ENCODE measurements at places on chromosomes 2 and 18.

DNA sequence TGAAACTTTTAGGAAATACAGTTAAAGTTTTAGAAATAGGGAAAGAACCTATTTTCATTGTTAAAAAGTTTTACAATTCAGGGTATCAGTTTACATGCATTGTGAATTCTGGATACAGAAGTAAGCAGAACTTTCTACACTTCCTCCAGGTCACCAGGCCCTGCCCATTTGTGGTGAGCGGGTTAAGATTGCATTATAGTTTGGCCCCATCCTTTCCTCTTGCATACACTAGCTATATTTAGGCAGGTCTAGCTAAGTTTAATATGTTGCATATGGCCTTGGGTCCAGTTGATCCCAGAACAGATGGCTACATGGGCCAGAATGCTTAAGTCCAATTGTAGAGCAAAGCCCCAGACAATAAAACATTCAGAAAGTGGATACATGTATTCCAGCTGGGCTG is 4.8 kb downstream of the VWA3B start:
- DNase-seq = peak; percentile 61

- no peak for DNase-seq
Measured at GRCh38 chr18:63142594-63143225, 176.9 kb downstream of the BCL2 start.

DNA sequence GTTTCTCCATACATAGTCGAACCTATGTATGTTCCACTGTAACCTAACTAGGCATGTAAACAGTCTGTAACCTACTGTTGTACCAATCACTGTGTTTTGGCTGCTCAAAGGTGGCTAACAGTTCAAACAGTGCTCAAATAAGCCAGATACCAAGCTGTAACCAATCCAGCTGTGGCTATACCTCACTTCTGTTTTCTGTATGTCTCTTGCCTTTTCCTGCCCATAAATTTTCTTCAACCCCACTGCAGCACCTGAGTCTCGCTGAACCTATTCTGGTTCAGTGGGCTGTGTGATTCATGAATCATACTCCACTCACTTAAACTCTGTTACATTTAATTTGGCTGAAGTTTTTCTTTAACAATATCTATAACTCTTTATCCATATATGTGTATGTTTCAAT is 340.7 kb downstream of the LPIN1 start:
- DNase-seq = no peak

GRCh38 chr2:174054926-174055325 is 89.8 kb upstream of the SP3 start:
- DNase-seq = peak; percentile 63

- DNase-seq = no peak
Measured at GRCh38 chr2:24932715-24933114, 12.7 kb upstream of the ADCY3 start.

GRCh38 chr2:168056242-168056787 is 191.1 kb downstream of the STK39 start:
- no peak for DNase-seq

DNA sequence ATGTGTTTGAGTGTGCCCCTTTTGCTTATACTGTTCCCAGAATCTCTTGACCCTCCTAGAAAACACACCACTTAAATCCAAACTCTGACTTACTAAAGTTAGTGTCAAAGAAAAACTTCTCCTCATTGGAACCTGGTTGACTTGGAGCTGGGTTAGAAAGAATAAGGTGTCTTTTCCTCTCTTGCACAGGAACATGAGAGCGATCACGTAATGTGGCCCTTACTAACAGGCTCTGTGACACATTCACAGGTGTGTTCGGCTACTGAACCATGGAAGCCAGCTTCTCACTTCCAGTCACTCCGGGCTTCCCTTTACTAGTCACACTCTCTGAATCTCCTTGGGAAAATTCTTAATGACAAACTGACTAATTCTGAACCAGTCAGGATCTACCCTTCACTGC is 5.4 kb upstream of the POU3F3 start:
- DNase-seq = no peak

- peak; percentile 97 for DNase-seq
Measured at GRCh38 chr2:152573168-152573567, 144.1 kb downstream of the PRPF40A start.

GRCh38 chr2:79660557-79660956 is 147.7 kb downstream of the CTNNA2 start:
- no peak for DNase-seq

GRCh38 chr18:48864876-48865275 is 85.9 kb downstream of the SMAD7 start:
- DNase-seq = no peak

DNA sequence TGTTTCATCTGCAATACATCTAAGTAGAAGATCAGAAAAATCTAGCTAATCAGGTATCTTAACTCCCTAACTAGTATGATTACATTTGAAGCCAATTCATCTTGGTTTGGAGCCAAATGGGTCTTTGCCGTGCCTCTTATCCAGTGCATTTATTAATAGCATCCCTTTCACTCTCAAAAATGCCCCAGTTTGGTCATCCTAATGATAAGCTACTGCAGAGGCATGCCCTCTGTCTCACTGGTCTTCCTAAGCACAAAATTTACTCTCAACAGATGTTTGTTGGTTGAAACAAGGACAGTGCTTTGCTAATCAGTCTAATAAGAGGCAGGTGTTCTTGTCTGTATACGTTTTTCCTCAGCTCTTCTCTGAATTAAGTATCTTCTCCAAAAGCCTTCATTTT is 403.2 kb downstream of the RAD51AP2 start:
- no peak for DNase-seq

DNA sequence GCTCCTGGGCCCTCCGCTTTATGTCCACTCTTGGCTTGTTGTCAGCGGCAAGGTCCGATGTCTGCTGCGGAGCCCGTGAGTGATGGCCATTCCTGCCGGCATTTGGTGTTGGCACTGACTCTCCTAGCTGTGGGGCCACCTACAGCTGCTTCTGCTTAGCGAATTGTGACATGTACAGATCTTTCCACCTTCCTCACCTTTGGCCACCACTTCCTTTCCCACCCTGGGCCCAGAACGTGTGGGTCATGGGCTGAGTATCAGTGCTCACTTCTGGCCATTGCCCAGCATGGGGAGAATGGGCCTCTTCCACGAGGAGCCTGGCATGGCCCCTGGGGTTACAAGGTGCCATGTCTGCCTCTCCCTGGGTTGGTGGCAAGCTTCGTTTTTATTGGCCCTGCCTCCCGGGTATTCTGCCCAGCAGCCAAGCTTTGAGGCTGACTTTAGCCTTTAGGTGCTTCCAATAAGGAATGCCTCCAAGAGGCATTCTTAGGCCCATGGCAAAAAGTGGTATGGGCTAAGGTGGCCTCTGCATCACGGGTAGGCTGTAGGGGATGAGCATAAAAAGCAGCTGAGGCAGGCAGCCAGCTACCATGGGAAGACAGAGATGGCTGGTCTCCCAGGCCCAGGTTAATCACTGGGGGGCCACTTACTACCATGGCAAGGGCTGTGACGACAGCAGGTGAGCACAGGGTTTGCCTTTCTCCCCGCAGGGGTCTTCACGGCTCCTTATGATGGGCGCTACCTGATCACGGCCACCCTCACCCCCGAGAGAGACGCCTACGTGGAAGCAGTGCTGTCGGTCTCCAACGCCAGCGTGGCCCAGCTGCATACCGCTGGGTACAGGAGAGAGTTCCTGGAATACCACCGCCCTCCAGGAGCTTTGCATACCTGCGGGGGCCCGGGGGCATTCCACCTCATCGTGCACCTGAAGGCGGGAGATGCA is 65.8 kb downstream of the EMILIN2 start:
- no peak for DNase-seq

DNA sequence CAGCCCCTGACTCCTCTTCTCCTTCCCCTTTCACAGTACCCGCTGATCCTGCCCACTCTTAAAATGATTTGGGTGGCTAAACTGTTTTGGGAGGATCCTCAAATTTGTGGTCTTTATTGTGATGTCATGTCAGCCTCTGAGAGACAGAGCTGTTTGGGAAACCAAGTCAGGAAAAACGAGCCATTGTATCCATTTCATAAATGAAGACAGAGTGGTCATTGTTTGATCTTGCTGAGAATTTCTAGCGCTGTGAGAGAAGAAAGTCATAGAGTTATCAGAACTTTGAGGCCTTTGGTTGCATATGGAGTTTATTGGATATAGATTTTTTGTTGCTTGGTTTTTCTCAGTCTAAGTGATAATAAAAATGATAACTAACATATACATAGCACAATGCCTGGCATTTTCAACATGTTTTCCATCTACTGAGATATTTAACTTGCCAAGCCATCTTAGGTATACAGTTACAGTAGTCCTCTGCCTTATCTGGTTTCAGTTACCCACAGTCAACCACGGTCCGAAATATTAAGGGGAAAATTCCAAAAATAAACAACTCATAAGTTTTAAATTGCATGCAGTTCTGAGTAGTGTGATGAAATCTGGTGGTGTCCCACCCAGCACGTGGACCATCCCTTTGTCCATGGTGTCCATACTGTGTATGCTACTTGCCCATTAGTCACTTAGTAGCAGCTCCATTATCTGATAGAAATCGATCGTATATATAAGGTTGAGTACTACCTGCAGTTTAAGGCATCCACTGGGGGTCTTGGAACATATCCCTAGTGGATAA is 105.0 kb upstream of the RASGRP3 start:
- DNase-seq = no peak

- peak; percentile 39 for DNase-seq
Measured at GRCh38 chr2:112155331-112156151, 17.4 kb downstream of the FBLN7 start.

Data from suppressor macrophage (primary cell).